Stimulated activated CD4-positive, alpha-beta T cell treated with anti-CD3 and anti-CD28 coated beads, Interleukin-12 subunit alpha, Interleukin-12 subunit beta, amount 100 ng/mL, for 24 hours (primary cell): ENCODE measurements at places on chromosomes 2 and 18.

DNA sequence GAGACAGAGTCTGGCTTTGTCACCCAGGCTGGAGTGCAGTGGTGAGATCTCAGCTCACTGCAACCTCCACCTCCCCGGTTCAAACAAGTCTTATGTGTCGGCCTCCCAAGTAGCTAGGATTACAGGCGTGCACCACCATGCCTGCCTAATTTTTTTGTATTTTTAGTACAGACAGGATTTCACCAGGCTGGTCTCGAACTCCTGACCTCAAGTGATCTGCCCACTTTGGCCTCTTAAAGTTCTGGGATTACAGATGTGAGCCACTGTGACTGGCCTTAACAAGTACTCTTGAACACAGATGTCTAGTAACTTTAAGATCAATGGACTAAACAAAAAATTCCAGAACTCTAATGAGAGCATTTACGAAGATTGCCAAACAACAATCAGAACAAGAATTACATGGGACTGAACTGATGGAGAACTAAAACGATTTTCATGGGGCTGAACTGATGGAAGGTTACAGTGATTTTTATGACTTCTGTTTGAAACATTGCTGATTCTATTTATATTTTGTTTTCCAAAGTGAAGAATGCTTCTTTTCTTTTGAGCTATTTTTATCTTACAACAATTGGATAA, 46.5 kb upstream of the ST3GAL5 start:
- DNase-seq = no peak

DNA sequence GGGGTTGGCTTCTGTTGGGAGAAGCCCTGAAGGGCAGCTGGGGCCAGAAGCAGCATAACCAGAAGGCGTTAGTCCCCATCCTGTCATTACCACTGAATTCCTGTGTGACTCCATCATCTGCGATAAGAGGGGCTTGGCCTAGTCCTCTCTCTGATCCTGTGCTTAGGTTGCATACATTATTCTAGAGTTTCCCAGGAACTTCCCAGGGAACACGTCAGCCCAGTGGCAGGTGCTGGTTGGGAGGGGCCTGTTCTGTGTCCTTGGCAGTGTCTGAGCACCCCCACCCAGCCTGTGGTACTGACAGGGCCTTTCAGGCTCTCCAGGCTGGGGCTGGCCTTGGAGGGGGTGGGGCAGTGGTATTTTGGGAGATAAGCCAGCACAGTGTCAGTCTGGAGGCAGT, 4.5 kb upstream of the TOGARAM2 start:
- DNase-seq = no peak

GRCh38 chr2:223048519-223048918, 3.5 kb upstream of the KCNE4 start:
- no peak for DNase-seq

GRCh38 chr2:218296847-218297246, 4.5 kb upstream of the TMBIM1 start:
- no peak for DNase-seq

GRCh38 chr2:44817256-44817655, 124.2 kb upstream of the SIX3 start:
- no peak for DNase-seq

- no peak for DNase-seq
These were observed 58.2 kb downstream of the ADI1 start for GRCh38 chr2:3460831-3461800.
